Right lung (tissue), 10 donors: ENCODE measurements at places on chromosomes 3 and 15. TPM values are rescaled to one million over a fixed set of nuclear protein-coding genes. Genes with fewer than 3 reads are reported as not detected.

- DNase-seq: no peak
These were observed 15.5 kb upstream of the GPR160 start for GRCh38 chr3:170022336-170022735.

DNA sequence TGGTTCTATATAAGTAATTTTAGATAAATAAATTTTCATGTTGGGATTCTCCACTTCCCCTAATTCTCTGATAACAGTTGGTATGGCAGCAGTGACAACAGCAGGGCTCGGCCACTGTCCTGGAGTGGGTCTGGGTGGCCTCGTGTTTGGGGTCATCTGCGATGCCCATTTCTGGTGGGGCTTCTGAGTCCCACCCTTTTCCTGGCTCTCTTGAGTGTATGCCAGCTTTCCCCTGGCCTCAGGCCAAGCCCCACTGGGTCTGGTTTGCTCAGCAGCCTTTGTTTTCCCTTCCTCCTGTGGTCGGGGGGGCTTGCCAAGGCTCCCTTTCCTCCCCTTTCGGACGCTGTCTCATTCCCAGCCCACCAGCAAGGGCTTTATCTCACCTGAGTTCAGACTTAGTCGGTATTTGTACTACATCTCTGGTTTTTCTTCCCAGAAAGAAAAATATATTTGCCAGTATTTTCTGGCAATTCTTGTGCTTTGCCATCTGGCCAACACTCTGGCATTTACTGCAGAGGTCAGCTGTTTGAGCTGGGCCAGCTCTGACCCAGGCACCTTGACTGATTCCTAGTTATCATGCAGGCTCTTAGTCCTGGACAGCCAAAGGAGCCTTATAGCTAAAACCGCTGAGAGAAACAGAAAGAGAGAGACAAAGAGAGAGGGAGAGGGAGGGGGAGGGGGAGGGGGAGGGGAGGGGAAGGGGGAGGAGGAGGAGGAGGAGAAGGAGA is 35.2 kb downstream of the MYZAP start:
- DNase-seq: no peak

- no peak for DNase-seq
These were observed 81.5 kb downstream of the DIPK2A start for GRCh38 chr3:144053121-144053520.

DNA sequence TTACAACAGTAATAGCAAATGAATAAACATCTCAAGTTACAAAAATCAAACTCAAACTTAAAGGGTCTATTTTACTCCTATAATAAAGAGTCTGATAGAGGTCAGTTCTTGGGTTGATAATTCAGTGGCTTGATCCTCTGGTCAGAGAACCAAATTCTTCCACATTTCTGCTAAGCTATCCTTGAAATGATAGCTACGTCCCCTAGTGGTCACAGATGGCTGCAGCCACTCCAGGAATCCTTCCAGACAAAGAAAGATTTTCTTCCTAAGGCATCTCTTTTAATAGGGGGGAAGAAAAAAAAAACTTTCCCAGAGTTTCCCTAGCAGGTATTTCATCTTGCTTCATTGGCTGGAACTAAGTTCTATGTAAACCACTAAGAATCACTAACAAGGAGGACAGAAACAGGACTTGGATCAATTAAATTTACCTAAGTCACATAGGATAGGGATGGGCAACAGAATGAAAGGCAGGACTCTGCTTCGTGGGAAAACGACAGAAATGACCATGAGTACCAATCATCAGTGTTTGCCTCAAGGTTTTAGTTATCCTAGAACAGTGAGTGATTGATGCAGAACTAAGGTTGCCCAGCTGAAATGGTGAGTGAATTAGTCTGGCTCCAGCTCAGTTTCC is 160.7 kb downstream of the STAC start:
- DNase-seq: no peak

- DNase-seq: no peak
These were observed 332.8 kb downstream of the ULK4 start for GRCh38 chr3:41629072-41629471.

DNA sequence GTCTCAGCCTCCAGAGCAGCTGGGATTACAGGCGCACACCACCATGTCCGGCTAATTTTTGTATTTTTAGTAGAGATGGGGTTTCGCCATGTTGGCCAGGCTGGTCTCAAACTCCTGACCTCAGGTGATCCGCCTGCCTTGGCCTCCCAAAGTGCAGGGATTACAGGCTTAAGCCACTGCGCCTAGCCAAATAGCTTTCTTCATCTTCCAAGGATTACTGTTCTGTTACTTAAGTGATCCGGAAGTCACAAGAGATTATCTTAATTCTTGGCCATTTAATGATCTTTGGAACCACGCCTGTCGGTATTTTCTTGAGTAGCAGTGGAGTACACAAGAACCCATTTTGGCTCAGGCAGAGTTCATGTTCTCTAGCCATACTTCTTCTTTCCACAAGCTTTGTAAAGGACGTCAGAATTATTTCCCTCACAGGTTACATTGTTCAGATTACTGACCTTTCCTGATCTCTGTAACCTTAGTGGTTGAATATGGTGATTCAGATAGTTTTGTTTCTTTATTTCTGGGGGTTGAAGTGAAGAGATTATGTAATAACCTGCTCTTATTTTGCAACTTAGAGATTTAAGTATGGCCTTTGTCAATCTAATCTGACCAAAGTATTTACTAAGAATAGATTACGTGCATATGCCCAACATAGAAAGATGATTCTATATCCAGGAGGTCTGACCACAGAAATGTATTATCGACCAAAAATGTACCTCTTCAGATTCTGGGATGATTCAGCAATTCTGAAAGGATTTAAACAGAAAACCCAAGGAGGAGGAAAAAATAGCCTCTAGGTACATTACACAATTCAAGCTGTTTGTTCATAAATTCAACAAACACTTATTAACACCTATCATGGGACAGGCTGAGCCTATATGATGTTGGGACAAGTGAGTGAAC is 132.2 kb downstream of the GREM1 start:
- DNase-seq: no peak

NR2E3 gene
- 0.77 TPM for polyA plus RNA-seq
